D341Med (cell line): ENCODE measurements at places on chromosomes 12 and 14.
A peak's percentile ranks its signal among the peaks of the same experiment; 100 is the strongest.

- no peak for DNase-seq
Measured at GRCh38 chr14:99189201-99189801, 82.7 kb downstream of the BCL11B start.

DNA sequence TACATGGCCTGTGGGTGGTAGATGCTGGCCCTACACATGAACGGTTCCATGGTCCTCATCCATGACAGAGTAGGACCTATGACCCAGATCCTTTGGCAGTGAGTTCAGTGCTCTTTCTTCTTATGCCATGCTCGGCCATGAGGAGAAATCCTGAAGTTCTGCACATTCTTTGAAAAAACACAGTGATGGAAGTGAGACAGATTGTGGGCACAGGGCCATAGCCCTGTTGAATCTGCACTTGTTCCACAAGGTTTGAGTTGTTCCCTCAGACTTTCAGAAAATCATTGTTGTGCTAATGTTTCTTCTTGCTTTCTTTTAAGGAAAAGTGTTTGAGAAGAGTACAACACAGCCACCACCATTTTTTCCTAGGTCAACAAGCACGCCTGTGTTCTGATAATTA lies 180.0 kb downstream of the C12orf75 start:
- DNase-seq = no peak

DNA sequence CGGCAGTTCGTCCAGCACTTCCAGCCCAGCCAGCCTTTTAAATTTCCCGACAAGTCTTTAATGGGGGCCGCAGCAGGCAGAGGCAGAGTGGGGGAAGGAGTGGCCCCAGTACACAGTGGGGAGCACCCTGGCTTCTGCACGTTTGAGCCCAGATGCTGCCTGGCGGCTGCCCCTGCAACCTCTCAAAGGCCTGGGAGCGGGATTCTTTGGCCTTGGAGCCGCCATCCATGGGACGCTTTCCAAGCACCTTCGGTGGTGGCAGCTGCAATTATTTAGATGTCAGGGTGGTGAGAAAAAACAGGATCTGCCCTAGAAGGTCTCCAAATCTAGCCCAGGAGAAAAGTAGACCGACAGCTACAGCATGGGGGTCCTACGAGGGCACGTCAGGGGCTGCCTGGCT lies 46.0 kb downstream of the FAM222A start:
- no peak for DNase-seq

DNA sequence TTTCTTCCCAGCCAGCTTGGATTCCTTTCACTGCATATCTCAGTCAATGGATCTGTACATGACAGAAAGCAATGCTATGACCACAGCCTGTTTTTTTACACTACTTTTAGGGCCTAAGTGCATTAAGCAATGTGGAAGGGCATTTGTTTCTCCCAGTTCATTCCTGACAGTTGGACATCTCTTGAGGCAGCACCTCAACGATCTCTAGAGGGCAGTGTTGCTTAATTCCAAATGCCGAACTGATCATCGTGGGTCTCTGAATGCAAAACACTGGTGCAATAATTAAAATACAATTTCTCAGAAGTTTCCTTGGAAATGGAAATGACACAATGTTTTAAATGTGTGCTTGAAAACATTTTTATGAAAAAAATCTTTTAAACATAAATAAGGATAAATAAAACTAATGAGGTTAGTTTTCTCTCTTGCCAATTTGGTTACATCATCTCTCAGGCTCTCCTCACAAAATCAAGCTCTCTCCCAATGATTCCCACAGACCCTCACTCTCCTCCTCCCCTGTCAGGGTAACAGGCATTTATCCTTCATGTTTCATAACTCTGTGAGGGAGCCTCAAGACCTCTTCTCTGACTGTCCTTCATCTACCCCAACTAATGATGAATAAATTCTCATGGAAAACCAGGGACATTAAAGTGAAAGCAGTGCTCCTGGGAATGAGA lies 192.4 kb upstream of the SLC16A7 start:
- peak; percentile 56 for DNase-seq

GRCh38 chr12:27667540-27667939 lies 28.7 kb upstream of the REP15 start:
- no peak for DNase-seq

- DNase-seq = no peak
Measured at GRCh38 chr12:6703631-6704030, 3.0 kb upstream of the PIANP start.

GRCh38 chr12:69026336-69026735 lies 93.4 kb upstream of the CPM start:
- no peak for DNase-seq

- no peak for DNase-seq
Measured at GRCh38 chr12:96190413-96191108, 3.6 kb upstream of the ELK3 start.

DNA sequence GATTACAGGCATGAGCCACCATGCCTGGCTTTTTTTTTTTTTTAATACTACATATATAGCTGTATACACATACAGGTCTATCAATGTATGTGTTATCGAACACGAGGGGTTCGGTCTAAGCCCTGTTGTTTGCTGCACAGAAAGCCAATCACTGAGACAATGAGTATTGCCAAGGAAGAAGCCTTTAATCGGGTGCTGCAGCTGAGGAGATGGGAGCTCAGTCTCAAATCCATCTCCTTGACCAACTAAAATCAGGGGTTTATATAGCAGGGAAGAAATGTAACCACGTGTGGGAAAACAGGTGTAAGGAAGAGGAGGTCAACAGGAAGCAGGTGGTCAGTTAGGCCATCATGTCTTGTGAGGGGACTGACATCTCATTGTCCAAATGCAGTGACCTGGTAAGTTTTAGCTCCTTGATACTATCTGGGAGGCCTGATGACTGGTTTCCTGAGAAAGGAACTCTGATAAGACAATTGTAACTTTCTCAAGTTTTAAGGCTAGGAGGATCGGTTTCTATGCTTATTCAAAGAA lies 80.9 kb upstream of the MAP1LC3B2 start:
- no peak for DNase-seq

DNA sequence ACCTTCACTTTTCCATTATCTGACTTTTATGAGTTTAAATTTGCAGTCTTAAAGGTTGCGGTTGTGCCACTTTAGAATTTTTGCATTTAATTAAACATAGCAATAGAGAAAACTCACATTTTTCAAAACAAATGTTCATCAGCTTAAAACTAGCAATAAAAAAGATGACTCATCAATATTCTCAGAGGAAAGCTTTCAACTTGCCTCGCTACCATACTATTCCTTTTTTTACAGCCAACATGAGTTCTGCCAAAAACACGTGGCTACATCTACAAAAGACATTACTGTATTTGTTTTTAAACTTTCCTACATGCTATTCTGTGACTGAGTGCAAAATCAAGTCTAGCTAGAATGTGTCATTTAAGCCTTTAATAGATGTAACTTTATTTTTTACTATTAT lies 497.1 kb downstream of the RPS29 start:
- DNase-seq = no peak

GRCh38 chr12:12872139-12872933 lies 19.0 kb upstream of the GPRC5A start:
- DNase-seq = no peak

GRCh38 chr12:4119157-4119761 lies 154.3 kb upstream of the CCND2 start:
- DNase-seq = no peak

- no peak for DNase-seq
Measured at GRCh38 chr14:74542056-74542685, 48.6 kb downstream of the ISCA2 start.

- DNase-seq = no peak
Measured at GRCh38 chr12:73951956-73952703, 585.5 kb upstream of the ATXN7L3B start.

DNA sequence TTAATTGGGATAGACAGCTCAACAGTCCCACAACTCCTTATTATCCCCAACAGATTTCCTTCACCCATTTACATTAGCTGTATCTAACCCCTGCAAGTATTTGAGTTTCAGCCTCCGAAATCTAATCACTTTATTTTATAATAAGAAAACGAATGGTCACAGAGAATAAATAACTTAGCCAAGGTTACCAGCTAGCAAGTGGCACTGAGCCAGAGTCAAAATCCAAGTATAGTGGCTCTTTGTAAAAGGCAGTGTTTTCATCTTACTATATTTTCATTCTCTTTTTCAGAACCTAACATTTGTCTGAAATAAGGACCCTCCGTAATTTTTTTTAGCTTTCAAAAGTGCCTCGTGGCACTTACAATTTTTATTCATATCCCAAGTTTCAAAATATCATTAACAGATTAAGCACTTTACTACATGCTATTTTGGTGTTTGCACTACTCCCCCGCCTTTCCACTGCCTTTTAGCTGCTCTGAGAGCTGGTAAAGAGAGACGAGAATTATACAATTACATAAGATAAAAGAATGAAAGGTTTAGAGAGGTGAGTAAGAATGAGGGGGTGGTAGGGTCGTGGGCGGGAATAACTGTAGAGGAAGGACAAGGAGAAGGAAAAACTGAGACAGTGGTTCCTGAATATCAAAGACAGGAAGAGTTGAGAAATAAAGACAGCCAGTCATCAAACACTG lies 3.7 kb upstream of the USP15 start:
- DNase-seq = no peak

GRCh38 chr12:93419388-93420034 lies 22.2 kb downstream of the UBE2N start:
- peak; percentile 28 for DNase-seq

GRCh38 chr14:104309657-104310369 lies 171.4 kb downstream of the KIF26A start:
- no peak for DNase-seq
